WERI-Rb-1 (cell line): ENCODE measurements at places on chromosomes 2 and 18.

DNA sequence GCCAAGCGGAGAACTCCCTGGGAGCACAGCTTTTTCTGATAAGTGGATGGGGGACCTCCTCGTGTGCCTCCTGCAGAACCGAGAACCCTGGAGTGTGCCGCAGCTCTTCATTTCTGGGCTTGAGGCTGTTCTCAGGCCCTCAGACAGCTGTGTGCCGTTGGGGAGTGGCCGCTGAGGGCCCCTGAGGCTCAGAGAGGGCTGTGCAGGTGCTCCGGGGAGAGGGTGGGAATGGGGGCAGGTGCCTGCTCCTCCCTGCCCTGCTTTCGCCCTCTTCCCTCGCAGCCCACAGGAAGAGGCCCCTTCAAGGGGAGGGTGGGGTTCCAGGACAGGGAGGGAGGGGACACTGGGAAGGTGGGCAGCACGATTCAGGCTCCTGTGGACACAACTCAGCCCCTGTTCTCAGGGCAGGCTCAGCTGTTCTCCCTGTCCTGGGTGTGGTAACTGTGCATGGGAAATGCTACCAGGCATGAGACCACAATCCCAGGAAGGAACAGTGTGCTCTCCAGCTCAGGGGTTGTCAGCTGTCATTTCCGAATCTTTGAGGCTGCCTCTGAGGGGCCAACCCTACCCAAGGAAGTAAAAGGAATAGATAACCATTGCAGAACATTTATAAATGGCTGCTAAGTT lies 11.3 kb downstream of the LCT start:
- no peak for DNase-seq

DNA sequence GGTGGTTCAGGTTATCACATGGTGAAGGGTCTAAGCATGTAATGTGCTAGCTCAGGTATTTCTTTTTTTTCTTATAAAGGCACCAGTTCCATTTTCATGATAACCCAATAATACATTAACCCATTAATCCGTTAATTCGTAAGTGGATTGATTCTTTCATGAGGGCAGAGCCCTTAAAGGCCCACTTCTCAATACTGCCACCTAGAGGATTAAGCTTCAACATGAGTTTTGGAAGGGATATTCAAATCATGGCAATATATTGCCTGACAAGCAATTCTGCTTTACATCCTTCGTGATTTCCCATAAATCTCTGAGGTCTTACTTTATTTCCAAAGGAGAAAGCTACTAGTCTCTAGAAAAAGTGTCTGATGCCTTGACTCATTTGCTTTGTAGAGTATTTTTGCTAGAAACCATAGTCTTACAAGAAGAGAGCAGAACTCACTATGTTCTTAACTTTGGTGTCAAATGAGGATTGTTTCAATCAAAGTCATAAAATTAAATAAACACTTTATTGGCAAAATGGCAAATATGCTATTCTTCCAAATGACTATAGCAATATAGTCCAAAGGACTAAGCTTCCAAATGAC lies 271.3 kb downstream of the KCNS3 start:
- DNase-seq = no peak

DNA sequence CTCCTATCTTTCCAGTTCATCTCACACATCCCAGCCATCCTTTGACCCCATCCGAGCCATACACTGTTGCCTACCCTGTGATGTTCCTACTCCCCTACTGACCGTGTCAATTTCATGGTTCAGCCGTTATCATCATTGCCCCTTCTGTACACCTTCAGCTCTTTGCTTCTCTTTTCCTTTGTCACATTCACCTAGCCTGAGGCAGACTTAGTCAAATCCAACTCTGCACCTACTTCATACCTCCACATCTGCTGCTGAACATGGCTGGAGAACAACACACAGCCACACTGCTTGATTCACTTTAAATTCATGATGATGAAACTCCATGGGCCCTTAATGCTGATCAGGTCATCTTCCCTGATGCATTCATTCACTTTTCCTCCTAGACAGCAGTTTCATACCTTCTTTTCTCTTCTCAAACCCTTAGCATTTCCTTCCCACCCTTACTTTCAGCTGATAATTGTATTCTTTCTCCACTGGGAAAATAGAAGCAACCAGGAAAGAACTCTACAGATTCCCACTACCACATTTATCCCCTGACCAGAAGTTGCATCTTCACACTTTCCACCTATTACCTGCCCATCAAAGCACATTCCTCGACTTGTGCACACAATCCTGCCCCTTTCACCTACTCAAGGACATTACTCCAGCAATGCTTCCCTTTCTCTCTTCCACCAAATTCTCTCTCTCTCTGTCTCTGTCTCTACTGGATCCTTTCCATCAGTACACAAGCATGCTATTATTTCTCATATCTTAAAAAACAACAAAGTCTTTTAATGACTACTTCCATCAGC lies 59.6 kb downstream of the PKDCC start:
- no peak for DNase-seq

GRCh38 chr18:1995041-1995612 lies 576.2 kb downstream of the METTL4 start:
- no peak for DNase-seq

DNA sequence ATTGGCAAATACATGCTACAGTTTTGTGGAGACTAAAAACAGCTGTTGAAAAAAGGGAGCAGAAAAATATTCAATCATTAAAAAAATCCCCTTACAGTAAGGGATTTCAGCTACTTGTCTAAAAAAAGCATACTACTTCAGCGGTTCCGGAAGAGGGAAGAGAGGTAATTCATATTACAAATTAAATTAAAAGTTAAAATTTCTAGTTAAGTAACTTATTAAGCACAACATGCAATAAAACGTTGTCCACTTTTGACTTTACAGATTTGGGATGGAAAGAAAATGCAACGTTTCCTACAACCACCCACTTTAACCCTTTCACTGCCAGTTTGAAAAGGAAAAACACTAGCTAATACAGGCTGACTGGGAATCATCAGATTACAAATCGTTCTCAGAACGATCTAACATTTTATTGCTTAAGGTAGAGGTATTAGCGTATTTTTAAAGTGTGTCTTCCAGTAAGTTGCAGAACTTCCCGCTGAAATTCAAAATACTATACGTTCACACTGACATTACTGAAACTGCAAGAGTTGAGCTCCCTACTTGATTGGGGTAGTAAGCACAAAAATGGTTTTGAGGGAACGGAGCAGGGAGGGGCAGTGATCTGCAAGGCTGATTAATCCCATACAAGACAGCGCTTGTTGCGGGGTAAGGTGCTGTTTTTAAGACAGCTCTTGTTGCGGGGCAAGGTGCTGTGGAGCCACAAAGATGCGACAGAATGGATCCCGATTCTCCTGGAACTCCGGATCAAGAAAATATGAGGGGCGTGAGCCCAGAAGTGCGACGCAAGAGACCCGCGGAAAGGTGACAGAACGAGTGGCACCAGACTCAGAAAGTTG lies 743 bp downstream of the HADHA start:
- DNase-seq = peak; percentile 20

- no peak for DNase-seq
Observed at GRCh38 chr2:46899053-46899452, 16.6 kb downstream of the MCFD2 start.

DNA sequence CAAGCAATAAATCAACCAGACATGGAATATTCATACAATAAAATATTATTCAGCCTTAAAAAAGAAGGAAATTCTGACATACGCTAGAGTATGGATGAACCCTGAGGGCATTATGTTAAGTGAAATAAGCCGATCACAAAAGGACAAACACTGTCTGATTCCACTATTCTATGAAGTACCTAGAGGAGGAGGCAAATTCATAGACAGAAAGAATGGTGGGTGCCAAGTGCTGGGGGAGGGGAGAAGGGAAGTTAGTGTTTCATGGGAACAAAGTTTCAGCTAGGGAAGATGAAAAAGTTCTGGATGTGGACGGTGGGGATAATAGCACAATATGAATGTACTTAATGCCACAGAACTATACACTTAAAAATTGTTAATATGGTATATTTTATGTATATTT lies 19.8 kb downstream of the SMAD7 start:
- DNase-seq = no peak
